Activated naive CD8-positive, alpha-beta T cell treated with anti-CD3 and anti-CD28 coated beads, Interleukin-2, amount 50 U/mL, for 16 hours (primary cell): ENCODE measurements at places on chromosomes 12 and 14.

GRCh38 chr14:40758076-40758475 is 848.6 kb upstream of the LRFN5 start:
- DNase-seq = no peak

DNA sequence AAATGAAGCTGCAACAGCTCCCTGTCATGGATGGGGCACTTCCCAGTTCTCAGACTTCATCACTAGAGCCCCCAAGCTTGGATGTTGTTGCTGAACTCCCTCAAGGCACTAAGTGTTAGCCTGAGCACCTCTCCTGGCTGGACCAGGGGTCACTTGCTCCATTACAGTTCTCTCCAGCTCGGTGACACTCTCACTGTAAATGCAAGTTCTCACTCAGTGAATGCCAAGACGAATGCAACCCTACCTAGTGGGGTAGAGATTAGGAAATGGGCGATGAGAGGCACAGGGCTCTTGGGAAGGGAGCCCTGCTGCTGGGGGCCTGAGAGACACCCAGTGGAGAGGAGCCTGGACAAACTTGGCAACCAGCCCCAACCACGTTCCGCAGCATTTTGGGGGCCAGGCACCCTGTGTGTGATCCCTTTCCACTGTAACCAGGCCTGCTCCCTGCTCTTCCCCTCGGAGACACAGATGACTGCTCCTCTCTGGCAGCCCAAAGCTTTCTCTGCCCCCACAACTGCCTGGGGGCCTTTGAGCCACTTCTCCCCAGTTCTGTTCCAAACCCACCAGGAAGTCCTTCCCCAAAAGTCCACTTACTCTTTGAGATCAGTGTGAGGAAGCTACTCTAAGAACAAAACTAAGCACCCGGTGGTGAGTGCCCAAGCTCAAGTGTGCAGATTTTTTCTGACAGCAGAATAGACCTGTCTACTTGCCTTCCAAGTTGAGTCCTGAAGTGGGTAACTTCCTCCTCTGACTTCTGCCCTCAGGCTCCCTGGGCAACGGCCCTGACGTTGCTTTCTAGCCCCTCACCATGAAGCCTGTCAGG is 8.0 kb upstream of the SELPLG start:
- DNase-seq = no peak

- DNase-seq = no peak
Observed at GRCh38 chr14:60222820-60223219, 26.2 kb upstream of the PPM1A start.

DNA sequence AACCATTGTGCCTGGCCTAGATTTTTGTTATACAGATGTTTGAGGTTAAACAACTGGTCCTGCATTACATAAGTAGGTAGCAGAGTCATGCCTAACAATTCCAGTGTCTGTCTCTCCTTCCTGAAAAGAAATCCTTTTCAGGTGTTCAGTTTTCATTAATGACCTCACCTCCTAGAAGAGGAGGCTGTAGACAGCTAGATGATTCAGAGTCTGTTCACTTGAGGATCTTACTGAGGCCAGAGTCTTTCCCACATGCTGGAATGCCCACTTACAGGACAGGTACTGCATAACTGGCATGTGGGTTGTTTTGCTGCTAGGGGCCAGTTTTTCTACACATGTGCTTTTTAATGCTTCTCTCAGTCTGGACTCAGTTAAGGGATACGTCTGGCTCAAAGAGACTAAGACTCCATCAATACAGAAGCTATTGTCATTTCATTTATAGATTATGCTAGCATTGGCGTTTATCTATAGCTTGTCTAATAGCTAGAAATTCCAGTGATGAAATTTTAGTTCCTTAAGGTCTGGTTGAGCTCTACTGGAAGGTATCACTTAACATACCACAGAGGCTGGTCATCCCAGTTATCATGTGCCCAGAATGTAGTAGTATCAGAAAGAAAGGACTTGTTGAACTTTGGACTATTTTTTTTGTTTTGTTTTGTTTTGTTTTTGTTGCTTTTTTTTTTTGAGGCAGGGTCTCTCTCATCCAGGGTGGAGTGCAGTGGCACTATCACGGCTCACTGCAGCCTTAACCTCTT is 206.4 kb downstream of the ERC1 start:
- no peak for DNase-seq

DNA sequence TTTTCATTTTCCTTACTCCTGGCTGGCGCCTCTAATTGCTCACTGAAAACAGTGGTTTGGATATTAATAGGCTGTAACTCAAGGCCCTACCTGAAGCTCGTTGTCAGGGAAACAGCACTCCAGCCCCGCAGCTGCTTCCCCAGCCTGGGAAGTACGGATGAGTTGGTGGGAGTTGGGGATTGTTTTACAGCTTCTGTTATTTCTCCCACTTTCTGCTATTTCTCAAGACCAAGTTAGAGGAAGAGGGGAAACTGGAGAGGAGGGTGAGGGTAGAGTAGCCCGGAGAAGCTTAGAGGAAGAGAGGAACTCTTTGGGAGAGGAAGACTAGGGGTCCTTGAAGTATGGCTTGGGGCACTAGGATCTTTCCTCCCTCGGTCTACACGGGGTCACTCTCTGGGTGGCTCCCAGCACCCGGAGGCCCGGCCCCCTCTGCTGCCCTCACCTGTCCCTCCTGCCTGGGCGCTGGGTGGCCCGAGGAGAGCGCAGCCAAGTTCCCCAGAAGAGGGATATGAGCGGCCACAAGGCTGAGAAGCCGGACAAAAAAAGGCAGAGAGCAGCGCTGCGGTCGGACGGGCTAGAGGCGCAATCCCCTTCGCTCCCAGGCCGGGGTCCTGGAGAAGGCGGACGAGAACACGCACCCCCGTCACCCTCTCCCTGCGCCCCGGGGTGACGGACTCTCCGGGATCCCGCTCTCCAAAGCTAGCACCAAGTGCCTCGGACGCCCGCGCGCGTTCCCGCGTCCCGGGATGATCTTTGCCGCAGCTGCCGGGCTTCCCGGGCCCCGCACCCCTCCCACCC is 671 bp downstream of the SPTB start:
- DNase-seq = no peak

DNA sequence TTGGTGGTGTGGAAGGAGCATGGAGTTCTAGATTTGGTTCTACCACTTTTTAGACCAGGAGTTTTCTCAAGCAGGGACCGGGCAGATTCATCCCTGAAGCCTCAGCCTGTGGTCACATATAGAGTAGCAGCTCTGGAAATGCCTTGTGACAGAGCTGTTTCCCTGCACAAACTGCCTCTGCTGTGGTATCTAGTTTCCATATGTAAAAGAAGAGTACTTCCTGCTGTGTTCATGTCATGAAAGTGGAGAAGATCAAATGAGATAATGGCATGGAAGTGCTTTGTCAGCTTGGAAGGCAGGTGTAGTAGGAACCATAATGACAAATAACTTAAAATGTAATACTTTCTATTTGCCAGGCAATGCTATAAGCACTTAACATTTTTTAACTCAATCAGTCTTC is 26.1 kb downstream of the OTUB2 start:
- DNase-seq = no peak

- DNase-seq = no peak
Observed at GRCh38 chr12:25034676-25035075, 85.8 kb upstream of the BCAT1 start.

GRCh38 chr14:84969501-84969900 is 560.4 kb upstream of the FLRT2 start:
- DNase-seq = no peak

DNA sequence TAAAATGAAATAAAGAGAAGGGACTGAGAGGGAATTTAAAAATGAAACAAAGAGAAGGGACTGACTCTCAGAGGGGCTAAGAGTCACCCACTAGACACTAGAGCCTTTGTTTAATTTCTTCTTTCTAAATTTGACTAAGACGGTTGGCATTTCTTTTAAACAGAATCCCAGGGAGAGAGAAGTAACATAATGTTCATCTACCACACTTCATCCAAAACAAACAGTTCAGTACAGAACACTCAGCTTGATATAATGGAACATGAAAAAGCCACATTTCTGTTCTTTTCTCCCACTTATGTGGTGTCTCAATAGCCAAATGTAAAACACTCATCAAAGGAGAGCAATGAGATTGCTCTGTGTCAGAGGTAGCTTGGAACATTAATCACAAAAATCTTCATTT is 10.1 kb upstream of the NT5DC3 start:
- DNase-seq = no peak

- DNase-seq = no peak
Observed at GRCh38 chr14:105335735-105336476, 21.4 kb downstream of the PACS2 start.

DNA sequence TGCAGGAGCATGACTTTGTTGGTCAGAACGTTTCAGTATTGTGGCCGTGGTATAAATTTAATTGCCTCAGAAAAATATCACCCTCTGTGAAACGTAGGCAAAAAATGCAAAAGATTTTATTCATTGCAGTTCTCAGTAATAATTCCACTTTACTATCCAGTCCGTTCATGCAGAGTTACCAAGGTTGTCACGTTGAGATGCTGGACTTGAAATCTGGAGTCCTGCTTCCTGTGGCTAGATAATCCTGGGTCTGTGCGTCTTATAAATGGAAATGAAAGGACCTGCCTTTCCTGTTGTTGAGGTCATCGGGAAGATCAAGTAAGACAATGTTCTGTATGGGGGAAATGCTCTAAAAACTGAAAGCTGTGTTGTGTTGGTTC is 1.3 kb upstream of the AVPR1A start:
- DNase-seq = no peak

DNA sequence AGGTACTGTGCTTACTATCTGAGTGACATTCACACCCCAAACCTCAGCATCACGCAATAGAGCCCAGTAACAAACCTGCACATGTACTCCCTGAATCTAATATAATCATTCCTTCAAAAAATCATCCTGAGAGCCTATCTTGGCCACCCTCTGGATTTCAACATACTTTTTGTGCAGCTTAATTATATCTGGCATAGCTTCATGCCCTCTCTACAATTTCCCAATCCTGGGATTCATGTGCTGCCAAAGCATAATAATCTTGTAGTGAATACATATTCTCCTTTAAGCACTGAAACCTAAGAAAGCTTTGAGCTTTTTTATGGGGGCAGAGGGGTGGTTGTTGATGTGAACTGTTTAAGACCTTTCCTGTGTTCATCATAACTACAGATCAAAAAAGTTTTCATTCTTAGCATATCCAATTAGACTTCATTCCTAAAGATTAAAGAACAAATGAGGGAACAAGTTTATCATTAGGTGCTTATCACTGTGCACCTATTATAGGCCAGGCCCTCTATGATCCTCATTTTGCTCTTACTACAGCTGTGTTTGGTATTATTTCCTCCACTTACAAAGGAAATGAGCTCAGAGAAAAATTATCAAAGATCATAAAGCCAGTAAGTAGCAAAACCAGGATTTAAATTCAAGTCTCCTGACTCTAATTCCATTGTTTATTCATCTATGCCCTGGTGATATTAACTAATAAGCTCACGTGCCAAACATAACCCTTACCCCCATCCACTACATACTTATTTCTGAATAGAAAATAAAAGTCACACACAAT is 51.2 kb downstream of the SINHCAF start:
- DNase-seq = no peak

DNA sequence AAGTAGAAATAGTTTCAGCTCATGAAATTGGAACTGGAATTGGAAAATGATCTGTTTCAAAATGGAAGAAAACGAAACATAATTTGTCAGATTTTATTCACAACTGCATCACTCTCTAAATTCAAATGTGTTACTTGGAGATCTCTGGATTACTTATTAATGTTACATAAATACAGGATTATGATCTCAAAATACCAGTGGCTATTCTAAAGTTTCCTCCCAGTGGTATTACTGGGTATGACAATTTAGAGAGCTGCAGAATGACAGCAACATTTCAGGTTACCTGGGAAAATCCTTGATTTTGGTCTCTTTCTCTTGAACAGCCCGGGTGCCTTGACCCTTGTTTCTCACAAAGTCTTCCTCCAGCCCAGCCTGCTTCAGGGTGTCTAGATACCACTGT is 14.2 kb downstream of the FAM161B start:
- DNase-seq = no peak

GRCh38 chr12:4168036-4168435 is 105.5 kb upstream of the CCND2 start:
- DNase-seq = no peak

DNA sequence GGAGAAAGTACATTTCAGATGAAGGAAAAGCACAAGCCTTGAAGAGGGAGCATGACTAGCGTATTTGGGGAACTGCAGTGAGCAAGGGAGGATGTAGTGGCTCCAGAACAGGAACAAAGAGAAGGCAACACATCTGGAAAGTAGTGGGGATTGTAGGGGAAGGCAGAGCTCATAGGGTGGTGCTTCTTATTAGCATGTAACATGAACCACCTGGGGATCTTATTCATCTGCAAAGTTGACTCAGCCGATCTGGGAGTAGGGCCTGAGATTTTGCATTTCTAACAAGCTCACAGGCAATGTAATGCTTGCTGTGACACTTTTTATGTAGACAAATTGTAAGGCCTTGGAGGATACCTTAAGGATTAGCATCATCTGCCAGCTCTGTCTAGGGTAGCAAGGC is 447.3 kb downstream of the NELL2 start:
- no peak for DNase-seq

GRCh38 chr14:93914278-93914677 is 12.9 kb upstream of the FAM181A start:
- DNase-seq = no peak

DNA sequence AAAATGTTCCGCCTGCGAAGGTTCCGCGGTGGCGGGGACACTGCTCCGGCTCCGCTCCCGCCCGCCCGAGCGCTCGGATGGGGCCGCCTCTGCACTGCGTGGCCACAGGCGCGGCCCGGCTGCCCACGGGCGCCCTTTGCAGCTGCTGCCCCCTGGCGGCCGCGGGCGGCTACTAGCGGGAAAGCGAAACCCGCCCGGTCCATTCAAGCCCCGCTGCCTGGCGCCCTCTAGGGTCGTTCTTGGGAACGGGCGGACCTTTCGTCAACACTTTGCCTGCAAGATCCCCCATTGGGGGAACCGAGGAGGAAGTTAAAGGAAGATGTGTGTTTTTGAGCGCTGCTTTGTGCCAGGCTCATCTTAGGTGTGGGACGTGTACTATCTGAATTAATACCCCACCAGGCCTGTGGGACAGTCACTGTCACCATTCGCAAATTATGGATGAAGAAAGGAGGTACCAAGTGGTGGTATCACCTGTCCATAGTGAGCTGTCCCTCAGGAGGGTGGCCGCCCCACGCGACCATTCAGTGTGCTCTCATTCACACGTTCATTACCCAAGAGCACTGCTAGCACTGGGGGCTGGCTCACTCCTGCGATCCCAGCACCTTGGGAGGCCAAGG is 19.4 kb downstream of the GPR132 start:
- peak; percentile 83 for DNase-seq

DNA sequence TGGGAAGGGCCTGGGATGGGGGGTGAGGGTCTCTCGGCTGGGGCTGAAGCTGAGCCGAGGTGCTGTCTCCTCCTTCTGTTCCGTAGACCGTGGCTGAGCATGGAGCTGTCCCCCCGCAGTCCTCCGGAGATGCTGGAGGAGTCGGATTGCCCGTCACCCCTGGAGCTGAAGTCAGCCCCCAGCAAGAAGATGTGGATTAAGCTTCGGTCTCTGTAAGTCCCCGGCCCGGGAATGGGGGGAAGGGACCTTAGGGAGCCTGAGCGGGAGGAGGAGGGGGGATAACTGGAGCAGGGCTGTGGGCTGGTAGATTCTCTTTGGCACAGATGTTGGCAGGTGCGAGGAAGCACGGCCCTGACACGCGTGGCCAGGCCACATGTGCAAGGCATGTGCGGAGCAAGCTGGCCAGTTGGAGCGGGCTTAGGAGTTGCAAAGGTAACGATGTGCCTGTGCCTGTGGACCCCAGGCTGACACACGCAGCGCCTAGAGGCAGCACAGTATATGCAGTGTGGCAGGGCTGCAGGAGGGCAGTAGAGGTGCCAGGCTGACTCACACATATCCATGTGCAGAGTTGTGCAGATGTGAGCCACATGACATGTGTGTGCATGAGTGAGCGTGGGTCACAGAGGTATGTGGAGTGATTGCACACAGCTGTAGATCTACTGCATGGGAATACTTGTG is 512 bp downstream of the PDE1B start:
- DNase-seq = no peak

- no peak for DNase-seq
Observed at GRCh38 chr12:68665016-68665569, 21.7 kb upstream of the NUP107 start.
